ENCODE measurements at places on chromosomes 1 and 21.
A peak's percentile ranks its signal among the peaks of the same experiment; 100 is the strongest.

DNA sequence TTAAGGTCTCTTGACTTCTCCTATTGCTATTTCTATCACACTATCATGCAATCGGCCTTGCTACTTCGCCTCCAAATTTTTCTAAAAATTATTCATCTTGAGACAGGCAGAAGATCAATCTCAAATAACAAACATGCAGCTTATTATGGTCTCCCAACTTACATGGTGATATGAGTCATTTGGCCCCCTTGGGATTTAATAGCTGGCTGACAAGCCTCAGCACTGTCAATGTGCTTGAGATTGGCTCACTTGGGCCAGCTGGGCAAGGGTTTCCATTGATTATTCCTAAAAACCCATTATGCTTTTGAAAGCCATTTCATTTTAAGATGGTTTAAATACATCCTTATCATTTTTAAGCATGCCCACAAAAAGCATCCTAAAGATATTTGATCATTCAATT lies 224.5 kb upstream of the NFIA start:
- no peak for ATAC-seq

DNA sequence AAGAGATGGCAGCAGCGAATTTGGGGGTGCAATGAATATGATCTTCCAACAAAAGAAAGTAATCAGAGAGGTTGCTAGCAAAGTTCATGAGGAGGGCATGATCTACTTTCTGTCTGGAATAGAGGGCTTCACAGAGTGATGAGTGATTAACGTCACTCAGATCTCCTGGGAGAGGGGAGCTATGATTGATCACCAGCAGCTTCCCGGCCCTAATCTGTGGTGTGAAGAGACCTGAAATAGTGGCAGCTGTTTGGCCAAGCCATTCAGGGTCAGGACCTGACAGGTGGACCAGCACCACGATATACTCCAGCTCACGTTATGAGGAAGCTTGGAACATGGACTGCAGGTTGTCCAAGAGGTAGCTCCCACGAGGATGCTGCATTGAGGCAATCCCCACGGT lies 19.9 kb upstream of the TMEM183A start:
- no peak for ATAC-seq

GRCh38 chr1:62117018-62117750 lies 77.5 kb upstream of the L1TD1 start:
- no peak for ATAC-seq

- peak; percentile 69 for ATAC-seq
These were observed 6.4 kb downstream of the TGFB2 start for GRCh38 chr1:218351391-218352074.

DNA sequence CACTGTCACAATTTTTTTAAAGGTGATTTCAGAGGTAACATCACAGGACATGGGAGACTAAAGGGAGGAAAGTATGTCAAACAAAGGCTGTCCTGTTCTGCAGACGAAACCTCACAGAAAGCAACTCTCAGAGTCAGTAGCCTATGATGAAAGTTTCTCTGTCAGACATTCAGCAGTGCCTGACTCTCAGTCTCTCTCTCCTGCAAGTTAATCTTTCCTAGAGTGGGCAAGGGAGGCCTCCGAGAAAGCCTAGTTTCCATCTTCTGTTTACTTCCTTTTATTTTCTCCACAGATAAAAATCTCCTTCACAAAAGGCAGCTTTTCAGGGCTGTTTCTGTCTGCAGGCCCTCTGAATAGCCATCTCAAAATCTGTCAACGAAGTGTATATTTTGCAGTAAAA lies 24.9 kb upstream of the FMO2 start:
- ATAC-seq, result no peak

DNA sequence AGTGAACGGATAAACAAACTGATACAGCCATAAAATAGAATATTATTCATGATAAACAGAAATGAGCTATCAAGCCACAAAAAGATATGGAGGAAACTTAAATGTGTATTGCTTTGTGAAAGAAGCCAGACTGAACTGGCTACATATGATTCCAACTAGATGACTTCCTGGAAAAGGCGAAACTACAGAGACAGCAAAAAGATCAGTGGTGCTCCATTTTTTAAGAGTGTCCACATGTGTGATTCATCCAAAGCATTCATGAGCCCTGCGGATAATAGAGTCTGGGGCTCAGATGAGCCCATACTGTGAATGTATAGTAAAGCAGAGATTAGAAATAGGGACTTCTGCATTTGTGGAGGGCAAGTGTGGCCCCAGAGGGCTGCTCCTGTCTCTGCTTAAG lies 7.8 kb upstream of the TMEM222 start:
- ATAC-seq, result no peak

- ATAC-seq, result no peak
These were observed 37.0 kb downstream of the F3 start for GRCh38 chr1:94504601-94505000.

GRCh38 chr1:2368053-2368744 lies 23.2 kb downstream of the MORN1 start:
- ATAC-seq, result no peak

DNA sequence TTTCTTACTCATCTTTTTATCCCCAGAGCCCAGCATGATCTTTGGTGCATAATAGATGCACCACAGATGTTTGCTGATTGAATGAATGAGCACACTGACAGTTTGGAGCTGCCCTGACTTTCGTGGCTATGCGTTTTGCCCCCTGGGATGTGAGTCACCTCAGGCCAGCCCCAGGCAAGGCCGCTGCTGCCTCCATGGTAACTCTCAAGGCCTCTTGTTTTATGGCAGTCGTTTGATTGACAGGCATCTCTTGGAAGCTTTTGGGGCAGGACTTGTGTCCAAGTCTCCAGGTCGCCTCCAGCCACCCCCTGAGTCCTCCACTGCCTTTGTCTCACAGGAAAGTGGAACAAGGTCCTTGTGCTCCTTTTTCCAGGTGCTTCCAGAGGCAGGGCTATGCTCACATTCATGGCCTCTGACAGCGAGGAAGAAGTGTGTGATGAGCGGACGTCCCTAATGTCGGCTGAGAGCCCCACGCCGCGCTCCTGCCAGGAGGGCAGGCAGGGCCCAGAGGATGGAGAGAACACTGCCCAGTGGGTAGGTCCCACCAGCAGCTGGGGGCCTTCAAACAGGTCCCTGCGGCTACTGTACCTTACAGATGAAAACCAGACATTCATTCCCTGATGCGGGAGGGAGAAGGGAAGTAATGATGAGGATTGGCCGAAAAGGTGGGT lies 11.2 kb downstream of the PSEN2 start:
- no peak for ATAC-seq

DNA sequence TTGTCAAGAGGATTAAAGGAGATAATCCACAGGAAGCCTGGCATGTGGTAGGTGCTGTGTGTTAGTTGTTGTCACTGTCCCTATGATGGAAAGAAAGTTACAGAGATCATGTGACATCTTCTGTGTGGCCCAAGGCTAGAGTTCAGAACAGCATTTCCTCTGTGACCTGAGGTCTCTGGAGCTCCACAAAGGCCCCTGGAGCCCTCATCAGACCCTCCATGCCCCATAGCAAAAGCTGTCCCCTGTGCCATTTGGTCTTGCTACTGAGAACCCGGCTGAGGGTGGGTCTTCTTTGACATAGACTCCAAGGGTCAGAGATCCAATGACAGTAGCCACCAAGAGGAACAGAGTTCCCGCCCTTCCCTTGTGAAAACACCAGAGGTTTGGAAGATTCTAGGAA lies 8.1 kb downstream of the CELA2B start:
- ATAC-seq, result no peak
